Dermis microvascular lymphatic vessel endothelial cell (primary cell): ENCODE measurements at places on chromosomes 7 and 10.
A peak's percentile ranks its signal among the peaks of the same experiment; 100 is the strongest.

- DNase-seq = peak; percentile 61
Observed at GRCh38 chr7:135147341-135147898, 452 bp upstream of the TMEM140 start.

- DNase-seq = no peak
Observed at GRCh38 chr7:129858490-129858889, 94.3 kb downstream of the UBE2H start.

GRCh38 chr10:95312986-95313495 lies 22.2 kb upstream of the PDLIM1 start:
- no peak for DNase-seq

DNA sequence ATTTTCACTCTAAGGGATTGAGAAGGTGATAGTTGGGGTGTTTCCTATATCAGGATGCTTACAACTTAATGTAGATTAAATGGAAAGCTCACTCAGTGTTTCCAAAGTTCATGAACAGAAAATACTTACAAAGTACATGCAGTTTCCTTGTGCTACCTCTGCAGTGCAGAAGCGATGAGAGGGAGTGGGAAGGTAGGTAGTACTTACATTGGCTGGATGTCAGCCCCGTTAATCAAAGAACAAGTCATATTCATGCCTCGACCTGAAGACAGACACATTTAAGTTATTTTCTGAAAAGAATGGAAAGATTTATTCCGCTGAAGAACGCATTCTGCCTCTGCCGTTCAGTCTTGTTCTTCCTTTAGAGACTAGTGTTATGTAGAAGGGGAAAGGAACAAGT lies 93.1 kb downstream of the ZMYND11 start:
- no peak for DNase-seq

DNA sequence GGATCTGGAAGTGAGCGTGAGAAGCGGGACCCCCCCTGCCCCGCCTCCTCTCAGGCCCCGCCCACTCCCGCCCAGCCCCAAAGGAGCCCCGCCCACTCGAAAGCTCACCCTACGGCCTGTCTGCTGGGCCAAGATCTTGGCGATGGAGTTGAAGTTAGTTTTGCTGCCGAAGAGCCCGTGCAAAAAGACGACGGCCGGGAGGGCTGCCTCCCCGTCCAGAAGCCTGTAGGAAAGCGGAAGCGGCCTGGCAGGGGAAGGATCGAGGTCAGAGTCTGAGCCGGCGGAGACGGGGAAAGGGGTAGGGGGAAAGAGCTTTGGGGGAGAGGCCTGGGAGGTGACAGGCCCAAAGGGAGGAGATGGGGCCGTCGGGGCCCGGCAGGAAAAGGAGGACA lies 386 bp downstream of the ABHD11 start:
- DNase-seq = peak; percentile 46

- no peak for DNase-seq
Observed at GRCh38 chr7:38307640-38308039, 34.2 kb upstream of the TARP start.

GRCh38 chr10:131675104-131675503 lies 225.7 kb upstream of the PPP2R2D start:
- DNase-seq = no peak

- no peak for DNase-seq
Observed at GRCh38 chr10:86191686-86192085, 174.9 kb downstream of the GRID1 start.

DNA sequence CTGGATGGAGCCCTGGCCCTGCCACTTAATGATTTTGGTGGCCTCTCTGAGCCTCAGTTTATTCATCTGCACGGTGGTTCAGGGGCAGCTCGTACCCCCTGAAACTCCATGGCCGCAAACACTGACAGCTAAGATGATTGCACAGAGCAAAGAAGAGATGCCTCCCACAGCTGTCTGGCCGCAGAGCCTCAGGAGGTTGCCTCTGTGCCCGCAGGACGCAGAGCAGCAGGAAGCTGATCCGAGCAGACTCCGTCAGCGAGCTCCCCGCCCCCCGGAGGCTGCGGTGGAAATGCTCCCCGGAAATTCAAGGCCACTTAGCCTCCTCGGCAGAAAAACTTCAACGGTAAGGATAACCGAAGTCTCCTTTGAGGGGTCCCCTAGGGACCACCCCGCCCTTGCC lies 30.2 kb upstream of the C10orf53 start:
- DNase-seq = no peak

- DNase-seq = no peak
Observed at GRCh38 chr10:79417731-79418130, 27.7 kb downstream of the ZCCHC24 start.

GRCh38 chr10:31602541-31603234 lies 283.7 kb downstream of the ZEB1 start:
- DNase-seq = peak; percentile 75
